Trophoblast cell (in vitro differentiated cells and primary cell): ENCODE measurements at places on chromosomes 13 and 19.

DNA sequence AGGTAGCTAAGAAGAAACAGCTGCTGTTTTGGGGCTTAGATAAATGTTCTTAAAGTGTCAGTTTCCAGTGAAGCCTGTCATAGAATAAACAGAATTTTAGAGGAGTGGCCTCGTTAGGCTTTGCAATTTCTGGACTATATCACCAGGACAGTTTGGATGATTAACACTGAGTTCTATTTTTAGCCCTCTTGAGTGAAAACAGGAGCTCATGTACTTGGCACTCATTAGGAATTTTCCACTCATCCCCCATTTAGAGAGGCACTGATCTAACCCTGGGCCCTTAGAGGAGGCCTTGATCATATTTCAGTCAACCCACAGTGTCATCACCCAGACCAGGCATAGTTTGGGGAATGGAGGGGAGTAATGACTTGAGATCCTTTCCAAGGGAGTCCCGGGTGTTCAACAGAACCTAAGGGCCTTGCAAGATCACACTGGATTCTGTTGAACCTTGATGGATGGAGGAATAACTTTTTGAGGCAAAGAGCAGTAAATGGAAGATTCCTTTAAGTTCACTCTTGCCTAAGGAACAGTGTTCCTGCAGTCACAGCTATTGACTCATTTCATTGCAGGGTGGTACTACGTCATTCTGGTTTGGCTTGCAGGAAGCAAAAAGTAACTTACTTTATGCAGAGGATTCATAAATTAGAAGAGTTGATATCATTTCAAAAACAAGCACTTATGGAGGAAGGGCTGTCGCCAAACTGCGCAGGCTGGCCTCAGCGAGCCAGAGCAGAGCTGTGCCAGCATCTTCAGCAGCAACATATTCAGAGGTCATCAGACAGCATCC, 160.2 kb downstream of the SLC7A1 start:
- H3K4me1 ChIP-seq, result peaks cover 24% of the 10 kb centered on the region
- no peak for DNase-seq
- H3K4me3 ChIP-seq, result no peak overlapping the region

GRCh38 chr19:16370641-16371391, 46.2 kb downstream of the KLF2 start:
- no peak overlapping the region for H3K4me3 ChIP-seq
- no peaks in the 10 kb centered on the region for H3K27me3 ChIP-seq
- peaks cover 21% of the 10 kb centered on the region for H3K36me3 ChIP-seq
- DNase-seq, result no peak
- H3K4me1 ChIP-seq, result no peaks in the 10 kb centered on the region

DNA sequence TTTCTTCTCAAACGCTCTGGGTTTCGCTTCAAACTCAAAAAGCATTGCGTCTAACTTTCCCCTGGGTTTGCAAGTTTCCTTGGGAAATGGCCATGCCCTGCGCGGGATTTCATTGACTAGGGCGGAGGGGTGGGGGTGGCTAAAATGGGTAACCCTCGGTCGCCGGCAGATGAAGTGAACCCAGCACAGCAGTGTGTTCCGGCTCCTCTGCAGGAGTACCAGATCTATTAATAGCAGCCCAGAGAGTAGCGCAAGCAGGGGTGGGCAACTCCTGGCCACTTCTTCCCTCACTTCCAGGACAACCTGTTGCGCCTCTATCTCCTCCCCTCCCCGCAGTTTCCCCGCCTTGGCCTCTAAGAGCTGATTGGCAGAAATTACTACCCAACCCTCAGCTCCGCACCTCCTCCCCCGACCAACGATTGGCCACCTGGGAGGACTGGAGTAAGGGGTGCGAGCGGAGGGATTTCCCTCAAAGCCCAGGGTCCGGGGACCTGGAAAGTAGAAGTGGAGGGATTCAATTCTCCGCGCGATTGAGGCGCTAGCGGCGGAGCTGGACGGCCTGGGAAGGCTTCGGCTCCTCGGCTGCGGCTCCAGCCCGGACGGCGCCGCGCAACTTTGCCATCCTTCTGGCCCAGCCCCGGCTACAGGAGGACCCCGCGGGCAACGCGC, at the start of gene FREM2:
TSS of gene FREM2 (plus strand) at position 501 of the 669 bp plus-strand sequence. CDS start 268 bp downstream, outside the sequence.
- H3K4me3 ChIP-seq, result peak within 1 kb of the TSS; percentile 90
- H3K36me3 ChIP-seq, result peaks cover 21% of the 10 kb centered on the region
- peak; percentile 46 for DNase-seq
- H3K4me1 ChIP-seq, result peaks cover 18% of the 10 kb centered on the region

DNA sequence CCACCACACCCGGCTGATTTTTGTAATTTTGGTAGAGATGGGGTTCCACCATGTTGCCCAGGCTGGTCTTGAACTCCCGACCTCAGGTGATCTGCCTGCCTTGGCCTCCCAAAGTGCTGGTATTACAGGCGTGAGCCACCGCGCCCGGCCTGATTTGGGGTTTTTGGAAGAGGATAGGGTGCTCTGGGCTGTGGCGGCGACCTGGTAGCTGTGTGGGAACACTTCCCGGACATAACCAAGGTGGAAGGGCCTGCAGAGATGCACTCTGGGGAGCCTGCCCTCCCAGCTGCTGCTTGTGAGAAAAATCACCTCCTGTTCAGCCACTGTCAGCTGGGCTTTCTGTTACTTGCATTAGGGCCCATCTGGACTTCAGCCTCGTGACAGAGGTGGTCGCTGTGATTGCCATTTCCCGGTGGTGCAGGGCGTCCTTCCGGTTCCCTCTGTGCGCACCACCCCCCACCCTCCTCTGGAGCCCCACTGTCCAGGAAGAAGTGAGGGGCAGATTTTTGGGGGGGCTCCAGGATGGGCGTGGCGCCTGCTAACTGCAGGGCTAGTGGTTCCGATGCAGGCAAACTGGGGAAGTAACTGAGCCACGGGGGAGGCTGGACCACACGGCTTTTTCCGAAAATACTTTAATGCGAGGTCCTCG, 7.5 kb downstream of the IL4I1 start:
- no peak overlapping the region for H3K4me3 ChIP-seq
- H3K36me3 ChIP-seq, result peaks cover 17% of the 10 kb centered on the region
- no peaks in the 10 kb centered on the region for H3K27me3 ChIP-seq
- H3K27ac ChIP-seq, result no peak overlapping the region

DNA sequence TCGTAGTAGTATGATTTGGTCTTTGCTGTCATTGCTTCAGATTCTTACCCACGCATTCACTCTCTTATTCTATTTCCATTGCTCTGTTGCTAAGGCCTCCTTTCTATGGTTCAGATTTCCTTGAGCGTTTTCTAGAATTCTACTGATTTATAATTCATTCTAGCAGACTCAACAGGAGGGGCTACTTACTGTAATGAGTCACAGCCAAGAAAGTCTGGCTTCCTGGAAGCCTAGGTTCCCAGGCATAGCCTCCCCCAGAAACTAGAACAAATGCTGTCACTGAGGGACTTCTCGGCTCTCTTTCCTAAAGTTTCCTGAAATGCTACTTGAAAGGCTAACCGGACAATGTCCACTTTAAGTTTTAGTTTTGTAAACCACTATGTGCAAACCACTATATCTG, 47.7 kb upstream of the SPATA13 start:
- H3K4me3 ChIP-seq, result no peak overlapping the region
- no peak for DNase-seq
- H3K36me3 ChIP-seq, result no peaks in the 10 kb centered on the region
- H3K4me1 ChIP-seq, result no peaks in the 10 kb centered on the region

GRCh38 chr19:31804668-31805067, 455.4 kb upstream of the TSHZ3 start:
- no peak overlapping the region for H3K27ac ChIP-seq
- H3K27me3 ChIP-seq, result no peaks in the 10 kb centered on the region
- DNase-seq, result no peak
- no peak overlapping the region for H3K4me3 ChIP-seq
- H3K36me3 ChIP-seq, result no peaks in the 10 kb centered on the region

DNA sequence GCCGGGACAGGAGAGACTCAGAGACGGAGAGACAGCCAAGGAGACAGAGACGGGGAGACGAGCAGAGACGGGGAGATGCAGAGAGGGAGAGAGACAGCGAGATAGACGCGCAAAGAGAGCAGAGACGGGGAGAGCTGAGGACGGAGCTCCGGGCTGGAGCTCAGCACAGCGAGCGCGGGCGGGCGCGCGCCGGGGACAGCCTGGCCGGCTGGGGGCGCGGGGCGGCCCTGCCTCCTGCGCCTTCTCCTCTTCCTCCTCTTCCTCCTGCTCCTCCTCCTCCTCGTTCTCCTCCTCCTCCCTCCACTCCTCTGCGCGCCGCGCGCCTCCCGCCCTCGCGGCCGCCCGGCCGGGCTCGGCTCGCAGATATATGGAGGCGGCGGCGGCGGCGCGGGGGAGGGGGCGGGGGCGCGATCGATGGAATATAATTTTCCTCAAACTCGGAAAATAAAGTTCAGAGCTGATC, at the start of gene ERFL:
TSS of gene ERFL (minus strand) at position 229 of the 463 bp plus-strand sequence. CDS start 15,530 bp downstream, outside the sequence.
- no peaks in the 10 kb centered on the region for H3K36me3 ChIP-seq
- DNase-seq, result no peak
- H3K27me3 ChIP-seq, result peaks cover 82% of the 10 kb centered on the region
- H3K27ac ChIP-seq, result no peak within 1 kb of the TSS
- peak within 1 kb of the TSS; percentile 56 for H3K4me3 ChIP-seq

- no peak overlapping the region for H3K4me3 ChIP-seq
- no peak for DNase-seq
- no peaks in the 10 kb centered on the region for H3K36me3 ChIP-seq
- peaks cover 20% of the 10 kb centered on the region for H3K4me1 ChIP-seq
- H3K27me3 ChIP-seq, result no peaks in the 10 kb centered on the region
Measured at GRCh38 chr13:40160618-40161350, 505.3 kb downstream of the COG6 start.

- no peak overlapping the region for H3K4me3 ChIP-seq
- H3K36me3 ChIP-seq, result no peaks in the 10 kb centered on the region
- peak overlapping the region; percentile 93 for H3K27ac ChIP-seq
- H3K4me1 ChIP-seq, result peaks cover 29% of the 10 kb centered on the region
- no peaks in the 10 kb centered on the region for H3K27me3 ChIP-seq
Measured at GRCh38 chr19:46975925-46976782, 43.5 kb upstream of the NPAS1 start.

DNA sequence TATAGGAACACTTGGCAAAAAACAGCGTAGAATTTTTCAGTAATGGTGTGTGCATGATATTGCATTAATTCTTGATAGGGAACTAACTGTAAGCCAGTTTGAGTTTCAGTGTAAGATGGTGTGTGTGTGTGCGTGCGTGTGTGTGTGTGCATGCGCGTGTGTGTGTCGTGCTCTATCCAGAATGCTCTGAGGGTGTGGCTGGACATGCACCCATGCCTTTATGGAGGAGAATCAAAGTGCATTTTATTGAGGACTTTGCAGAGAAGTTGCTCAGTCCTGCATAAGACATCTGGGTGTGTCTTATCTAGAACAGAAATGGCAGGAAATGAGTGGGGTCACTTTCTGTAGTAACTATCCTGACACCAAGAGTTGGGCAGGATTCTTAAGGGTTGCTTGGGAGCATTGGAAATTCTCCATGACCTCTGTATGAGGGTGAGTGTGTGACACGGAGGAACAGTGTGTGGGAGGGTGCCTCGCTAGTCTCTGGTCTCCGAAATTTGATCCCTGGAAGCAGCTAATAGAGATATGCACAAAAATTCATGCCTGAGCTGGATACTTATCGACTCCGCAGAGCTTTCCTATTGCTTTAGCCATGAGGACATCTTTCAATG, 252.2 kb downstream of the TSHZ3 start:
- DNase-seq, result no peak
- H3K4me1 ChIP-seq, result no peaks in the 10 kb centered on the region
- H3K4me3 ChIP-seq, result no peak overlapping the region

DNA sequence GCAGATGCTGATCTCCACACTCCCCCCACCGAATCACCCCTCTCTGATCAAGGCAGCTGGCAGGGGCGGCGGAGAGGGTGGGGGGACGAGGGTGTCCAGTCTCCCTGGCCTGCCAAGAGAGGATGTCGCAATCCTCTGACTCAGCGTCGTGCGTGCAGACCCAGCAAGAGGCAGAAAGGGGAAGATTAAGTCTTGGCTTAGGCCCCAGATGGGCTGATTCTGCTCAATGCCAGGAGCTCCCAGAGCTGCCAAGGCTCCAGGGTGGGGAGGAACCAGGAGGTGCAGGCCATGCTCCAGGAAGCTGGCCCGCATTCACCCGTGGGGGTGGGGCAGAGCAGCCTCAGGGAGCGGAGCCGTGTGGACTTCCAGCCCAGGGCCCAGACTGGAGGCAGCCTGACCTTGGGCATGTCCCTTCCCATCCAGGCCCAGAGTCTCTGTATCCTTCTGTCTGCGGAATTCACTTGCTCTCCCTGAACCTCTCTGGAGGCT, 6.6 kb upstream of the BCL3 start:
- no peak overlapping the region for H3K4me3 ChIP-seq
- peaks cover 4% of the 10 kb centered on the region for H3K27me3 ChIP-seq
